Hepatocyte (in vitro differentiated cells): ENCODE measurements at places on chromosomes 1 and 21. TPM values are rescaled to one million over a fixed set of nuclear protein-coding genes. Genes with fewer than 3 reads are reported as not detected.
A peak's percentile ranks its signal among the peaks of the same experiment; 100 is the strongest.

GRCh38 chr1:98749152-98749756 is 87.7 kb downstream of the SNX7 start:
- no peaks in the 10 kb centered on the region for H3K27me3 ChIP-seq
- H3K27ac ChIP-seq: no peak overlapping the region
- no peaks in the 10 kb centered on the region for H3K36me3 ChIP-seq

Gene ERICH3
- 0.12 and 0.47 TPM in 2 replicates for total RNA-seq

DNA sequence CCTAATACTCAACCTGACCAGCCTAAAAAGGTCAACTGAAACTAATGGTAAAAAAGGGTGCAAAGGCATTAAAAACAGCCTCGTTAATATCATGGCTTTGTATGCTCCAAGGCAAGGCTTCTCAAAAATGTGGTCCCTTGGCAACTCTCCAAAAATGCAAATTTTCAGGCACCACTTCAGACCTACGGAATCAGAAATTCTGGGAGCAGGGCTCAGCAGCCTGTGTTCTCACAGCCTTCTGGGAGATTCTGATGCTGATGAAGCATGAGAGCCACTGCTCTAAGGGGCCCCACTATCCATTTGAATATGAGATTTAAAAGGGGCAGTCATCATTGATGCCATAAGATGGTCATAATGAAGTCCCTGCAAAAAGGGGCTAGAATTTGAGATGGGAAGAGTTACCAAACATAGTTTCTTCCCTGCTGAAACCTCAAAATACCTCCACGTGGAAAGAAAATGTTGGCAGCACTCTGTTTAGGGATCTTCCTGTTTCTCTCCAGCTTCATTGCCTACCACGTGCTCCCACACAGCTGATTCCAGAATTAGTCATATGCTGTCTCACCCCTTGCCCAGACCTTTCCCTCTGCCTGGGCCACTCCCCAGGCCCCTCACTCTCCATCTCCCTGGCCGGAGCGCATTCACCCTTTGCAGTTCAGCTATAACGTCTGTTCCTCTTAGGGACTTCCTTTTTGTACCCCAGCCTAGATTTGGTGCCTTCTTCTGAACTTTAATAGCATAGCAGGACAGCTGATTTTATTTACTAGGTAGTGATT is 46.7 kb downstream of the PHC2 start:
- no peaks in the 10 kb centered on the region for H3K27me3 ChIP-seq
- H3K4me1 ChIP-seq: peaks cover 5% of the 10 kb centered on the region
- H3K4me3 ChIP-seq: no peak overlapping the region
- no peak for DNase-seq
- no peaks in the 10 kb centered on the region for H3K36me3 ChIP-seq

Gene PPP1R8
- total RNA-seq: 38.7 and 42.8 TPM in 2 replicates

DNA sequence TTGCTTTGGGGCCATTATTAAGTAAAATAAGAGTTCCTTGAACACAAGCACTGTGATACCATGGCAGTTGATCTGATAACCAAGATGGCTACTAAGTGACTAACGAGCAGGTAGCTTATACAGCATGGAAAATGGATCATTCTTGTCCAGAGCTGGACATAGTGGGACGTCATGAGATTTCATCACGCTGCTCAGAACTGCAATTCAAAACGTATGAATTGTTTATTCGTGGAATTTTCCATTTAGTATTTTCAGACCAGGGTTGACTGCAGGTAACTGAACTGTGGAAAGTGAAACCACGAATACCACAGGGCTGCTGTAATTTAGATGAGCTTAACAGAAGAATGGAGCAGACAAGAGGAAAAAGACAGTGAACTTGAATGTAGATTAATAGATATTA is 38.9 kb downstream of the CCDC18 start:
- H3K36me3 ChIP-seq: no peaks in the 10 kb centered on the region
- H3K27me3 ChIP-seq: no peaks in the 10 kb centered on the region
- no peak overlapping the region for H3K4me3 ChIP-seq
- no peak for DNase-seq
- H3K4me1 ChIP-seq: no peaks in the 10 kb centered on the region

DNA sequence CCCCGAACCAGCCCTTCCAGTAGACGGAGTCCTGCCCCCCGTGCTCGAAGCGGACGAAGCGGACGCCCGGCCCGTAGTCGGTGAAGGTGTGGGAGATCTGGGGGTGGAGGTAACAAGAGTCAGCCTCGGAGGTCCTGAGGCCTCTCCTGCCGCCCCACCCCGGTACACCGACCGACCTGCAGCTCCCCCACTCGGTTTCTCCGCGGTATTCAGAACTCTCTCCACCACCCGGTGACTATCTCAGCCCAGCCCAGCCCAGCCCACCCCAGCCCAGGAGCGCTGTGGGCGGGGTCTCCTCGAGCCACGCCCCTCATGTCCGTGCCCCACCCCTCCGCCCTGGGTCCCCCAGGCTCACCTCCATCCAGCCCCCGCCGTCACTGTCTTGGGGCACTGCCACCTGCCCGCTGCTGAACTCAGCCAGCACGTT is 5.5 kb downstream of the FBXO2 start:
- peaks cover 8% of the 10 kb centered on the region for H3K4me1 ChIP-seq
- no peak overlapping the region for H3K27ac ChIP-seq
- peak; percentile 51 for DNase-seq
- H3K27me3 ChIP-seq: no peaks in the 10 kb centered on the region
- no peak overlapping the region for H3K4me3 ChIP-seq

DNA sequence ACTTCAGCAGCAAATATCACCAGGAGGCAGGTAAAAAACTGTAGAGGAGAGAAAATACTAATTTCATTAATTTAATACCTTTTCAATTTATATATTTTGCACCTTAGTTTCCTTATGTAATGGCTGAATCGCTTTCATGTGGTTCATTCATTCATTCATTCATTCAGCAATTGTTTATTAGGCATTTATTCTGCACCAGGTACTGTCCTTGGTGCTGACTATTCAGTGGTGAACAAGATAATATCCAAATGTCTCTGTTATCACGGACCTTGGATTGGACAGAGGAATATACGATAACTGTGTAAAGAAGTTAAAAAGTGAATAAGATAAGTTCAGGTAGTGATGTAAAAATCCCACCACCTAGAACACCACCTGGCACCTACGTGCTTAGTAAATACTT is 28.8 kb downstream of the TSPAN2 start:
- no peak overlapping the region for H3K4me3 ChIP-seq
- no peaks in the 10 kb centered on the region for H3K27me3 ChIP-seq
- no peak overlapping the region for H3K27ac ChIP-seq

DNA sequence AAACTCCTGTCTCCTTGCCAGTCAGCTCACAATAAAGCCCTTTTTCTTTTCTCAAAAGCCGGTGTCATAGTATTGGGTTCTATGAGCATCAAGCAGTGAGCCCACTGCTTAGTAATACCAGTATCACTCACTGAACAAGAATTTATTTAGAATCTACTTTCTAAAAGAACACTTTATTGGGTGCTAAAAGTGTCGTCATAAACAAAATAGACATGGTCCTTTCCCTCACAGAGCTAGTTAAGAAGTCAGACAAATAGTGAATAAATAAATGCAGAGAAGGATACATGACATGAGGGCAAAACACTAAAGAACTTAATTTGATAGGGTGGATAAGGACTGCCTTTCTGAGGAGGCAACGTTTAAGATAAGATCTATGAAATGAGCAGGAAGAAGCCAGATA is 32.2 kb downstream of the EVI5 start:
- no peak overlapping the region for H3K4me3 ChIP-seq
- no peaks in the 10 kb centered on the region for H3K27me3 ChIP-seq
- no peaks in the 10 kb centered on the region for H3K4me1 ChIP-seq
- no peaks in the 10 kb centered on the region for H3K36me3 ChIP-seq

- DNase-seq: no peak
- no peaks in the 10 kb centered on the region for H3K27me3 ChIP-seq
- no peaks in the 10 kb centered on the region for H3K36me3 ChIP-seq
- peaks cover 59% of the 10 kb centered on the region for H3K4me1 ChIP-seq
- H3K27ac ChIP-seq: no peak overlapping the region
These were observed 13.6 kb downstream of the PLEKHA6 start for GRCh38 chr1:204345941-204346645.

DNA sequence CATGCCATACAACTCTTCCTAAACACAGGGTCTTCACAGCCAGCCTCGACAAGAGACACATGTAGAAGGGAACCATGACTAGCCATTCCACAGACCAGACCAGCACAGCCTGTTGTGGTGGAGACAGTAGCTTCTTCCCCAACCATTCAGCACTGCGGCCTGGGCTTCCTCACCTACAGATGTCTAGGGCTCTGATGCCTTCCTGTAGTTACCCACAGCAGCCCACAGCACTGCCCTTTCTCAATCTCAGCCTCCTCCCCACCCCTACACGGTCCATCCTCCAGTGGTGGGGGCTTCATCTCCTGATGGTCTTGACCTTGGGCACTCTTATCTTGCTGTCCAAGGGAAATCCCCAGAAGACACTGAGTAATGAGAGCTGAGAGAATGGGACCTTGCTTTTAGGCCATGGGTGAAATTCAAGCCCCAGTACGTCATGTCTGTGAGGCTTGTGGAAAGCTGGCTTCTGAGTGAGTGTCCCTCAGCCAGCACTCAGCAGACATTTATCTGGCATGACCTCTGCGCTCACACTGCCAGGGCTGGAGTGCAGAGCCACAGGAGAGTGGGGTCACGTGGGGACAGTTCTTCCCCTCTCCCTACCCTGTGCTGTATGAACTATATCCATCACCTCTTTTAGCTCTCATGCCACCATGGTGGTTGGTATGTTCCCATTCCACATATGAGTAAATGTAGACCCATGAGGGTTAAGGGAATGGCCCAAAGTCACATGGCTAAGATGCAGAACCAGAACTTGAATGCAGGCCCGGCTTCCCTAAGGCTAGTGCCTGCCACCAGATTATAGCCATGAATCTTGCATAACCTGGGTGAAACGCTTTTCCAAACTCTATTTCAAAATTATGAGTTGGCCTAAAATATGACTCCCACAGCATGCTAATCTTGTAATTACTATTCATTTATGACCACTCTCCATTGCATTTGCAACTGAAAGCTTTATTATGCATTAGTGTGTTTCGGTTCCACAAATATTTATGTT is 104.7 kb downstream of the HIVEP3 start:
- peaks cover 3% of the 10 kb centered on the region for H3K27me3 ChIP-seq
- H3K4me1 ChIP-seq: no peaks in the 10 kb centered on the region
- no peaks in the 10 kb centered on the region for H3K36me3 ChIP-seq
- H3K27ac ChIP-seq: no peak overlapping the region
- H3K4me3 ChIP-seq: no peak overlapping the region

GRCh38 chr1:5394111-5394510 is 598.1 kb downstream of the NPHP4 start:
- no peak overlapping the region for H3K4me3 ChIP-seq
- no peaks in the 10 kb centered on the region for H3K4me1 ChIP-seq
- no peak for DNase-seq
- H3K27ac ChIP-seq: no peak overlapping the region
- H3K36me3 ChIP-seq: no peaks in the 10 kb centered on the region
- no peaks in the 10 kb centered on the region for H3K27me3 ChIP-seq

DNA sequence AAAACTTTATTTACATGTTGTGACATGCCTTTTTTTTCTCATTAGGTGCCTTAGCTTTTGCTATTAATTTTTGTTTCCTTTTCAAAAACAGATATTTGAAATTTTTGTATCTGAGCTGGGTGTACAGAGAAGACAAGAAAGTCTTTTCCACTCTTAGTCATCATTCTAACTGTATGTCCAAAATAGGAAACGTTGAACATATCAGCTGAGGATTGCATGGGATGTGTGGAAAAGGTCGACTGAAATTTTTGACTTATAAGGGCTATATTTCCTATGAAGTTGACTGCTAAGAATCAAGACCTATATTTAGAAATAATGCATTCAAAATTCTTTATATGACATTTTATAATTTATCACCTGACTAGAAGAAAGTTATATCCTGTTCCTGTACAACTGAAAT is 270.0 kb upstream of the ZRANB2 start:
- no peak overlapping the region for H3K27ac ChIP-seq
- H3K36me3 ChIP-seq: no peaks in the 10 kb centered on the region

Gene PRELP
- 0.83 and 0.84 TPM in 2 replicates for total RNA-seq

DNA sequence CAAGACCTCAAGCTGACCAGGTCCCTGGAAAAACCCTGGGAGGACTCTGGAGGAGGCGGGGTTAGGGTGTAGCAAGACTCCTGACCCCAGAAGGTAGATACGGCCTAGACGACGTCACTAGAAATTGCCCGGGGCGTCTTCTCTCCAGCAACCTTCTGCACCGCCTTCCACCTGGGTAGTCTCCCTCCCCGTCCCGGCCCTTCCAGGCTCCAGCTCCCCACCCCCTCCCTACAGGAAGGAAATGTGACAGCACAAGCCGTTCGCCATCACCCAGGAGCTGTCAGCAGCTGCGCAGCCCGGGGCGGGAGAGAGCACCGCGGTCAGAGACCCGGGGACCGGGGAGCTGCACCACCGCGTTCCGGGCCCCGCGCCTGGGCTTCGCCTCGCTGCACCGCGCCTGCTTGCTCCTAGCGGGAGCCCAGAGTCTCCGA is 20.0 kb downstream of the SERTAD4 start:
- H3K4me1 ChIP-seq: peaks cover 27% of the 10 kb centered on the region
- no peak overlapping the region for H3K27ac ChIP-seq
- no peak overlapping the region for H3K4me3 ChIP-seq
- DNase-seq: peak; percentile 51

Gene TINAGL1
- 46.2 and 58.3 TPM in 2 replicates for total RNA-seq

Gene AVPR1B
- total RNA-seq: not detected in 2 replicates

GRCh38 chr21:25822981-25823380 is 88.2 kb downstream of the GABPA start:
- DNase-seq: no peak
- H3K27me3 ChIP-seq: no peaks in the 10 kb centered on the region
- no peaks in the 10 kb centered on the region for H3K36me3 ChIP-seq
